Mucosa of descending colon (tissue), 3 donors: ENCODE measurements at places on chromosomes 2 and 18.

GRCh38 chr2:34161549-34161948 is 562.5 kb upstream of the FAM98A start:
- no peak for DNase-seq

- no peak for DNase-seq
Measured at GRCh38 chr2:210399440-210400041, 77.0 kb downstream of the LANCL1 start.

DNA sequence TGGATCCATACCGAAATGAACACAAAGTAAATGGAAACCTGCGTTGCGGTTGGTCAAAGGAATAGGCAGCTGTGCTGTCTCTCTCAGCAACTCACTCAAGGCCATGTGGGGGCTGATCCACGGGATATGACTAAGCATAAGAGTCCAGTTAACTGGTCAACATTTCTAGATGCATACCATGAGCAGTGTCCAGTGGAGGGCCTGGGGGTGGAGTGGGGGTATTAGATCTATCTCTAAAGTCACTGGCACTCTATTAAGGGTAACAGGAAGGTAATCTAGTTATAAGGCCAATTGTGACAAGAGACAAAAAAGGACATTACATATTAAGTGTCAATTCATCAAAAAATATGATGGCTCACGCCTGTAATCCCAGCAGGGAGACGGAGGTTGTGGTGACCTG is 136.8 kb downstream of the TTC32 start:
- DNase-seq = no peak

- DNase-seq = no peak
Measured at GRCh38 chr2:136112317-136113208, 5.4 kb downstream of the CXCR4 start.

DNA sequence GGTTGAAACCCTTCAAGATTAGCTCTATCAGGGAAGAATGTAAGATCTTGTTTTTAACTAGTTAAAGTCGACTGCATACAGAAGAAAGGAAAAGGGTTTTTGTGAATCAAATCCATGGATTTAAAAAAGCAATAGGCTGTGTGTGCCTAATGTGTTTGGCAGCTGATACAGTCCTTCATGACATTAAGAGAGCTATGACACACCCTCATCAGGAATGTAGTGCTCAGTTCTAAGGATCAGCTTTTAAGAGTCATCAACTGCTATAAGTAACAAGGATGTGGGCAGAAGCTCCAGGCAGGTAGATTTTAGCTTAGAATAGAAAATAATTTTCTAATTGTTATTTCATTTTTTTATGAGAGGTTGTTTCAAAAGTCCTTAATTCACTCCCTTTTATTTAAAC is 52.9 kb downstream of the PPP1R1C start:
- DNase-seq = no peak

GRCh38 chr2:215507136-215507535 is 71.3 kb upstream of the FN1 start:
- no peak for DNase-seq

DNA sequence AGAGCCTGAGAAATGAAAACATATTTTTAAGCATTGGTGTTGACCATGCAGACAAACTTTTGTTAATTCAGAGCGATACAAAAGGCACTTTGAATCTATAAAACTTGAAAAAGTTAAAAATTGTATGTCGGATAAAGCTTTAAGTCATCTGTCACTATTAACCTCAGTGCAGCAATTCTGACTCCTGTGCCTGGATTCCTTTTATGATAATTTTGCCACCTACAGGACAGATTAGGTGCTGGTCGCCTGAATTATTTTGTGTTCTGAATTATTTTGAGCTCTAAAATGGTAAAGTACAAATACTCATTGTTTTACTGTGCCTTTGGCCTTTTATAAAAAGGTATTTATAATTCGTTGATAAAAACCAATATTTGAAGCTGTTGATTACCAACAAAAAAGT is 19.4 kb upstream of the RNF138 start:
- no peak for DNase-seq

- peak; percentile 56 for DNase-seq
Measured at GRCh38 chr18:45212181-45213039, 402.9 kb upstream of the SLC14A2 start.

DNA sequence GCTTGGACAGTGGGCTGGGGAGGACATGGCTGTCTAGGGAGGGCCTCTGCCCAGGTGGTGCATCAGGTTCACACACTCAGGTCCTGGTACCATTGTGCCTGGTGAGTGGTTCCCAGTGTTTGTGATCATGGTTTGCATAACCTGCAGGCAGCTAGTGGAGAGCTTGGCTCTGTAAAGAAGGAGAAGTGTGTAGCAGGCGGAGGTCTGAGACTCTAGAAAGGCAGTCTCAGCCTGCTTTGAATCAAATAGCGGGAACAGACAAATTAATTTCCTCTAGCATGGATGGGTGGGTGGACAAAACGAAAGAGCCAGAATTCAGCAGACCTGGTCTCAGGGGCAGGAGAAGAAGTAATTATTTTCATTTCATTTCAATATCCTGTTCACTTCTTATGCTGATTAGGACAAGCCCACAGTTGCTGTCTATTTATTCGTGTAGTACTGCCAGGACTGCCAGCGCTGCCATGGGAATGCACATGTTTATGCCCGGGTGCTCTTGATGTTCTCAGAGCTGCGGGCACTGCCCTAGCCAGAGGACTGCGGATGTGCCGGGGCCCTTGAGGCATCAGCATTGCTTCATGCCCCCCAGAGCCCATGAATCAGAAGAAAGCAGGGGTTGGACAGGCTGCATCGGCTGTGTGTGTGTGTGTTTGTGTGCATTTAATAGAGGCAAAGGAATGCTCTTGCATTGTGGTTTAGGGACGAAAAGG is 45.4 kb upstream of the DLX2 start:
- DNase-seq = no peak

DNA sequence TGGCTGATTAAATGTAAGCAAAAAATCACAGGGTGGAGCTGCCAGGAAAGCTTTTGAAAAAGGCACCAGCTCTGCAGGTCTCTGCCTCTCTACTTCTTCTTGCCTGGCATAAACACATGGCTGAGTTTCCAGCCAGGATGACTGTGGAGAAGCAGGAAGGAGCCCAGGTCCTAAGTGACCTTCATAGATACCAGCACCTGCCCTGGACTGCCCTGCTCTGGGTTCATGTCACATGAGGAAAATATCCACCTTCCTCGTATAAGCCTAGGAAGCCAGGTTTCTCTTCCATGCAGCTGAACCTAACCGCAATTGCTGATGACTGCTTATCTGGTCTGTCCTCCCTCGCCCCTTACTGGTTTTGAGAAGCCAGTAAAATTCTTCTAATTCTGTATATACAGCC is 47.8 kb upstream of the CREB1 start:
- DNase-seq = no peak

GRCh38 chr2:17935242-17935885 is 56.9 kb downstream of the KCNS3 start:
- no peak for DNase-seq

- DNase-seq = no peak
Measured at GRCh38 chr2:239539776-239540100, 138.9 kb upstream of the HDAC4 start.

GRCh38 chr2:186912979-186913378 is 64.0 kb upstream of the ZSWIM2 start:
- no peak for DNase-seq

DNA sequence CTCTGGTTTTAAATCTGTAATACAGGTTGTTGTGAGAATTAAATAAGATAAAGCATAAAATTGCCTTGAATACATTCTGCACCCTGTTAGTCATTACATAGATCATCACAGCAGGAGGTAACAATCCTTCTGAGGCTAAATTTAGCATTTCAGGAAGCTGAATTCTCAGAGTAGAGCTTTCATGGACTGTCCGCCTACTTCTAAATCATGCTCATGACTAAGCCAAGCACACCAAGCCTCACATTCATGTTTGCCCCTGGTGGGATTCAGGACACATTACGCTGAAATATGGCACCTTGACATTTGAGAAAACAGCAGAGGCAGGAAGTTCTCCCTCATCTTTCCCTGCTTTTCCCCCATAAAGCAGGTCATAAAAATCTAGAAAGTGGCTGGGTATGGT is 16.6 kb upstream of the PIK3C3 start:
- no peak for DNase-seq

DNA sequence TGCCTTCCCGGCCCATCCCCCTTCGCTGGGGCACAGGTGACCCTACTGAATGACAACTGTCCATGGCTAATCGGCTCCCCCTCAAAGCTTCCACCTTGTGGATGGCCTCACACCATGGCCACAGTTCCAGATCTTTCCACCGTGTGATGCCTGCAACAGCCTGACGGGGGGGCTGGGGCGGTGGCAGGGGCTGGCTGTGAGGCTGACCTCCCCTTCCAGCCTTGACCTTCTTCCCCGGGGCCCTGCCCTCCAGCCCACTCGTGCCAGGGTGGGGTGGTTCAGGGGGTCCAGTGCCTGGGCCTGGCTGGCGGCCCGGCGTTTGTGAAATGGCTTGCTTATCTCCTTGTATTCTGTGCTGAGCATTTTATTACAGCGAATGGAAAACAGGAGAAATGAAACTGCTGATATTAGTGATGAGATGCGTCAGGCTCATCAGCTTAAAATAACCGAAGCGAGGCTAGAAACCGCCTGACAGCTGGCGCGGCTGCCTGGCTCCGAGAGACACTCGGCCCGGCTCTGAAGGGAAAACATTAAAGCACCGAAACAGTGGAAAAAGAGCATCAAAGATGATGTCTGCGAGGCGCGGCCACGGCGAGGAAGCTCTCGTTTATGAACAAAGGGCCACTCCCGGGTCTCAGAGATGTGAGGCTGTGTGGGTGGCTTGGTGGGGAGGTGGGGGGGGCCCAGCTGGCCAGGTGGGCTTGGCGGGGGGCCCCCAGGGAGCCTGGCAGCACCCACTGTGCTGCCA is 916 bp upstream of the PDCD1 start:
- peak; percentile 61 for DNase-seq

DNA sequence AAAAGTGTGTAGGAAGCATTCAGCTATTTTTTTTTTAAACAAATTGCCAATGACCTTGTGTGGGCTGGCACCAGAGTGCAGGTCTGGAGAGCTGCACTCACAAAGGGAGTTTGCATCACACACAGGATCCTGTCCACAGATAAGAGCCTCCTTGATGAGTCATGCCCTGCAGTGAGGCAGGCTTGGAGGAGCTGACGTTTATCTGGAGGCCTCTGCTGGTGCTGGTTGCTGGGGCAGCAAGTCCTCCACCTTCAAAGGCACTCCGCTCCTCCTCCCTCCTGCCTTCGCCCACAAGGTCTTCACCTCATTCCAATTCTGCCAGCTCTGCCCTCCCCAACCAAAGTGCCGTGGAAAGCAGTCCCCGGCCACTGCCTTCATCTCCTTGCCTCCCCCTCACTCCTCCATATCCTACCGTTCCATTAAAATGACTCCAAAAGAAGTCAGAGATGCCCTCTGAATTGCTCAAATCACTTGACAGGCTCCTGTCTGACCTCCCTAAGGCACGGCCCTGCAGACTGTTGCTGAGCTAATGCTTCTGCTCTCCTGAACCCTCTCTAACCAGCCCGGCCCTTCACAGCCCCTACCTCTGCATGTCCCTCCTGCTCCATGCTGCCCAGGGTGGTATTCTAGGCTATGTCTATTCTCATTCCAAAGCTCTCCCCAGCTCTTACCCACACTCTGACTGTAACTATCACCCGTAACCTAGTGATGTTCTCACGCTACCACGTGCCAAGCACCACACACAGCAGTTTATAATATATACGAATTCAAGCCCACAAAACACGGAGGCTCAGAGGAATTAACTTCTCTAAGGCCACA is 30.9 kb downstream of the LONRF2 start:
- DNase-seq = peak; percentile 5

DNA sequence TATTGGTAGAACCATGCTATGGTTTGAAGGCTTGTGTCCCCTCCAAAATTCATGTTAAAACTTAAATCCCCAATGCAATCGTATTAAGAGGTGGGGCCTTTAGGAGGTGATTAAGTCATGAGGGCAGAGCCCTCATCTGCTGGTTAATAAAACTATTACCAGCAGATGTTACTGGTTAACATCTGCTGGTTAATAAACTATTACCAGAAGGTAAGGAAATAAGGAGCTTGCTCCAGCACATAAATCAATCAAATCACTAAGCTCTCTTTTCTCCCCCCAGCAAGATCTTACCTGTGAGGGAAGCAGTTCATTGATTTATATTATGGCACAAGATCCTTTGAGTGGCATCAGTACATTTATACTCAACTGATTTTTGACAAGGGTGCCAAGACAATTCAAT is 96.9 kb downstream of the AAK1 start:
- no peak for DNase-seq

- DNase-seq = peak; percentile 48
Measured at GRCh38 chr2:42053791-42054701, 6.2 kb downstream of the PKDCC start.

- peak; percentile 72 for DNase-seq
Measured at GRCh38 chr2:15939854-15940660, at the start of gene MYCN. TSS of gene MYCN (plus strand) at chr2:15940550. CDS start at chr2:15942065, 1,515 bp downstream.

DNA sequence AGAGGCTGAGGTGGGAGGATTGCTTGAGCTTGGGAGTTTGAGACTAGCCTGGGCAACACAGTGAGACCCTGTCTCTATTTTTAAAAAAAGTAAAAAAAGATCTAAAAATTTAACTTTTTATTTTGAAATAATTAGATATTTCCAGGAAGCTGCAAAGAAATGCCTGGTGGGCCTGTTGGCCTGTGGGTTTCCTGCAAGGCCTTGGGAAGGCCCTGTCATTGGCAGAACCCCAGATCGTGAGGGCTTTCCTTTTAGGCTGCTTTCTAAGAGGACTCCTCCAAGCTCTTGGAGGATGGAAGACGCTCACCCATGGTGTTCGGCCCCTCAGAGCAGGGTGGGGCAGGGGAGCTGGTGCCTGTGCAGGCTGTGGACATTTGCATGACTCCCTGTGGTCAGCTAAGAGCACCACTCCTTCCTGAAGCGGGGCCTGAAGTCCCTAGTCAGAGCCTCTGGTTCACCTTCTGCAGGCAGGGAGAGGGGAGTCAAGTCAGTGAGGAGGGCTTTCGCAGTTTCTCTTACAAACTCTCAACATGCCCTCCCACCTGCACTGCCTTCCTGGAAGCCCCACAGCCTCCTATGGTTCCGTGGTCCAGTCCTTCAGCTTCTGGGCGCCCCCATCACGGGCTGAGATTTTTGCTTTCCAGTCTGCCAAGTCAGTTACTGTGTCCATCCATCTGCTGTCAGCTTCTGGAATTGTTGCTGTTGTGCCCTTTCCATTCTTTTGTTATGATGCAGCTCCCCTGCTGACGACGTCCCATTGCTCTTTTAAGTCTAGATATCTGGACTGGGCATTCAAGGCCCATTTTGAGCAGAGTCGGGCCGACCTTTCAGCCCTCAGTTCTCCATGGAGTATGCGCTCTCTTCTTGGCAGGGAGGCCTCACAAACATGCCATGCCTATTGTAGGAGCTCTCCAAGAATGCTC is 6.6 kb downstream of the PROC start:
- no peak for DNase-seq

GRCh38 chr2:119429225-119429981 is 2.3 kb upstream of the TMEM37 start:
- DNase-seq = no peak

- DNase-seq = no peak
Measured at GRCh38 chr18:67432806-67433205, 83.7 kb downstream of the DSEL start.

DNA sequence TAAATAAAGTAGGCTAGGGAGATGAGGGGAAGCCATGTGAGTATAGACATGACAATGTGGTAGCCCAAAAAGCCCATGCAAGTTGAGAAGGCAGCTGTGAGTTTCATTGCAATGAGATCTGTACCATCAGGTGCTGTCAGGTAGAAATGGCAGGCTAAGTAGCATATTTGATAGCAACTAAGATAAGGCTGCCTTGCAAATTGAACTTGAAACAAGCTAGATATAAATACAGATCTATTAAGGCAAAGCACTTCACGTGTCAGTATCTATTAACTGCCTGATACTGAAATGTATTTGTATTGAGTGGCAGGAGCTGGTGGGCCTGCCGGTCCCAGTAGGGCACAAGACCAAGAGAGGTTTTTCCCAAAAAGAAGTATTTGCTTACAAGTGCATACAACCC is 419.9 kb downstream of the TDRD15 start:
- no peak for DNase-seq
